Psoas muscle (tissue), 8 donors: ENCODE measurements at places on chromosomes 7 and 10. TPM values are rescaled to one million over a fixed set of nuclear protein-coding genes. Genes with fewer than 3 reads are reported as not detected.

The SFTPD gene
- total RNA-seq = 0.21 TPM

The CCDC3 gene
- 3.1 TPM for total RNA-seq

The VAX1 gene
- not detected for total RNA-seq

The PRF1 gene
- 1.7 TPM for total RNA-seq

The SPACDR gene
- total RNA-seq = not detected

The RTKN2 gene
- 0.09 TPM for total RNA-seq

The ZNF679 gene
- not detected for total RNA-seq

The FOXI2 gene
- not detected for total RNA-seq

The NRAP gene
- total RNA-seq = 2,239 TPM

The CRPPA gene
- 2.2 TPM for total RNA-seq

The CEP55 gene
- 0.29 TPM for total RNA-seq

The PROSER2 gene
- total RNA-seq = 1.2 TPM

- no peak for DNase-seq
Measured at GRCh38 chr7:141071855-141072547, 1.9 kb upstream of the TMEM178B start.

DNA sequence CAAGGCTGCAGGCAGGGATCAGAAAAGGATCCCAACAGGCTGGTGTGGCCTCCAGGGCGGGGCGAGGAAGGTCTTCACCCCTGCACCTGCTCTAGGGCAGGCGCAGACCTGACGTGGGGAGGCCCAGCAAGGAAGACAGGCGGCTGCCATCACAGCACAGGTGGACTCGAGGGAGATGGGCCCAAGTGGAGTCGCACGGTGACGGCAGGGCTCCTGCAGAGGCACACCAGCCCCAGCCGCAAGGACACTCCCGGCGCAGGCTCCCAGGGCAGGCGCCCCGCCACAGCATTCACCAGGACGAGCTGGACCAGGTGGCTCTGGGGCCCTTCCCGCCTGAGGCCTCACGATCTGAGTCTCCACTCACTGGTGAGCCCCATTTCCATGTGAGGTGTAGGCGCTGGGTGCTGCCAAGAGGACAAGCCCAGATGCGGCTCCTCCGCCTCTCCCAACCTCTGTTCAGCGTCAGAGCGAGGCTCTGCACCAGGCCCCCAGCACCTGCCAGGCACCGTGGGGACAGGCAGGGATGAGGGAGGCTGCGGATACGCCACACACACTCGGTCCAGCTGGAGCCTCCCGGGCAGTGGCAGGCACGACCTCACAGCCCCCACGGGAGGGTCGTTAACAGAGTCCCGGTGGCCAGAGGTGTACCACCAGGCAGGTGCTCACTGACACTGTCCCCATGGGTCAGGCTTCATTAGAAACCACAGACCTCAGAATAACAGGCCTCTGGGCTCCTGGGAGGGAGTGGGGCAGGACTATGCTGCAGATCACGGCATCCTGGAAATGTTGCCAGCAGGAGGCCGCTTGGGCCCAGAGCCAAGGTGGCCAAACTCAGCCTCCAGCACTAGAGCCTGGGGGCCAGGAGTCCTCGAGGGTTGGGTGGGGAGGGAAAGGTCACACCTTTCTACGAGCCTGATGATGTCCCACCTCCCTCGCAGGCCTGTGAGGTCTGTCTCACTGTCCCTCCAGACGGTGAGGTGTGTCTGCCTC, 111.6 kb downstream of the MAD1L1 start:
- DNase-seq = no peak

- no peak for DNase-seq
Measured at GRCh38 chr7:96996111-96996957, 9.0 kb upstream of the DLX6 start.

GRCh38 chr7:29924006-29924405, 65.6 kb downstream of the SCRN1 start:
- DNase-seq = no peak

- DNase-seq = no peak
Measured at GRCh38 chr7:3029138-3029537, 14.5 kb downstream of the CARD11 start.

DNA sequence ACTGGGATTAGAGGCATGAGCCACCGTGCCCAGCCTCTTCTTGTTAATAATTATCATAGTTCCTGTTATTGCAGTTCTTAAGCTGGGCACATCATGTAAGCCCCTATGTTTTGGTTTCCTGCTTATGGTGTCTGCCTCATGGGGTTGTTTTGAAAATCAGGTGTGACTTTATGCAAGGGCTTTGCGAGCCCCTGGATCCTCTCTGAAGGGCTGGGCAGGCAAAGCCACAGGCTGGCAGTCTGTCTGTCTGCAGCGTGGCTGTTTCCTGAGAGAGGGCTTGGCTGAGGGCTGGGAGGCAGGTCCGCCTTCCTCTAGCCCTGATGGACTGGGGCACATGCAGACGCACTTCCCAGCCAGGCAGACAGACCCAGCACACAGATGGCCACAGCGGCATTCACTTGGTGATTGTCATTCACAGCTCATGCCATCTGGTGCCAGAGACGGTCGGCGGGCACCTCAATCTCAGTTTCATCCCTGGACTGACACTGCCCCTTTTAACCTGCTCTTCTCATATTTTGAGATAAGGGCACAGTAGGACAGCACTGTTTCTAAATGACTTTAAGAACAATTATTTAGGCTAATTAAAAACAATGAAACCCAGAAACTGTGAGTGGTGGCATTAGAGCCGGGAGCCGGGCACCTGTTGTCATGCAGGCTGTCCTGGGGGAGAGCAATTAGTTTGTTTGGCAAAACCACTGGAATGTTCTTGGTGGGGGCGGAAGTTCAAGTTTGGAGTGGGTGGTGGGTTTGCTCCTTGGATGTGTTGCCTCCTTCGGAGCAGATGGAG, 35.5 kb downstream of the RBM20 start:
- peak; percentile 91 for DNase-seq

DNA sequence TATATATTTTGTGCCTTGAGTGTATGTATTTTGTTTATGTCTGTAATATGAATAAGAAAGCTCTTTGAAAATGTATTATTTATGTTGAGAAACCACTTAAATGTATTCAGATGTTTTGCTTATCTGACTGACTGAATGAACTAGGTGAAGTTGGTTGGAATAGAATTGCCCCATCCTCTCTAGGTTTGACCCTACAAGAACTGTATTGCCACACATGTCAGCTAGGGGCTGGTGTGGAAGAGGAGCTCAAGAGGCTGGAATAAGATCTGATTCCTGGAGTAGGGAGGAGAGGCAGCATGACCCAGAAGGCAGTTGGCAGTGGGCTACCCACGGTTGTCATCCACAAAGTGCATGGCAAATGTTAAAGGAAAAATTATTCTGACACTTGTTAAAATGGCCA, 9.1 kb downstream of the SSMEM1 start:
- DNase-seq = no peak

DNA sequence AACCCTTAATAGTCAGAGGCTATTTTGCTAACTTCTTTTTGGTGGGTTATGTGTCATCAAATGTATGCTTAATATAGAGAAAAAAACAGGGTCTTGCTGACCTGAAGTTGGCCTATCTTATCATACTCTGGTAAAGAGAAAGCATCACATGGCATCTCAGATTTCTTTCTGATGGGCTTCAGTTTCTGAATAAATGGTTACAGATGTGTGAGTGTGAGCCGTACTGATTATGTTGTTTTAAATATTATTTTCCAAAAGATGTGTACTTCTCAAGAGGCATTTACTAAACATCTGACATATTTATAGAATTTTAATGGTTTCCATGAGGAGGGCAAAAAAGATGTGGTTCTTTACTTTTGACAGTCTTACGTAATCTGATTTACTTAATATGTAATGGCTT, 28.4 kb downstream of the BBS9 start:
- no peak for DNase-seq

GRCh38 chr10:79266543-79267312, 80.5 kb upstream of the PPIF start:
- DNase-seq = peak; percentile 80

GRCh38 chr10:62726638-62727037, 77.9 kb upstream of the ADO start:
- DNase-seq = no peak

- DNase-seq = no peak
Measured at GRCh38 chr7:52168085-52168484, 851.5 kb upstream of the COBL start.

DNA sequence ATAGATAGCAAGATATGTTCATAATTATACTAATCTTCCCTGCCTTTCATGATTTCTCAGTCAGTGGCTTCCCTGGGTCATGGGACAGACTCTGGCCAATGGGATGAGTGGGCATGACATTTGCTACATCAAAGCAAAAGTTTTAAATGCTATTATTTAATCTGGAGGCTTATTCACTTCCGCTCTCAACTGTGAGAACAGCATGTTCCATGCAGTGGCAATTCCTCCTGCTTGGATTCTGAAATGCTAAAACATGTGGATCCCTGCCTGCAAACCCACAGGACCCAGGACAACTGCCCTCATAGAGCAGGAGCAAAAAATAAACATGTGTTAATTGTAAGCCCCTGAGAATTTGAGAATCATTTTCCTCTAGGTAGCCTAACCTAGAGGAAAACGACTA, 1412.4 kb upstream of the CELF2 start:
- DNase-seq = no peak

GRCh38 chr10:85612833-85613232, 753.8 kb downstream of the GRID1 start:
- DNase-seq = no peak

DNA sequence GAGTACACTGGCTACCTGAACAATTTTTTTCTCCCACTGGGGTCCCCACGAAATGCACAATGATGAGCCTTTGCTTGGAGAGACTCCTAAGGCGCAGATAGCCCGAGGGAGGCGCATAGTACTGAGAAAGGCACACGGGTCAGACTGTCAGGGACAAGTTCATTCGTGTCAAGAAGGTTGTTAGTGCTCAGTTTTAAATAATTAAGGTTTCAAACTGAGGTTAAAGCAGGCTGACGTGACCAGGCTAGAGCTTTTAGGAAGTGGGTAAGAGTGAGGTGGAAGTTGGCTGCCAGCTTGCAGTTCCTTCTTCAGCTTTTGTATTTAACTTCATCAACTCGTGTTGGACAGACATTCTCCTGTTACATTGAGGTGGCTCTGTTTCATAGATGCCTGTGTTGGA, 31.6 kb downstream of the RBM33 start:
- no peak for DNase-seq

DNA sequence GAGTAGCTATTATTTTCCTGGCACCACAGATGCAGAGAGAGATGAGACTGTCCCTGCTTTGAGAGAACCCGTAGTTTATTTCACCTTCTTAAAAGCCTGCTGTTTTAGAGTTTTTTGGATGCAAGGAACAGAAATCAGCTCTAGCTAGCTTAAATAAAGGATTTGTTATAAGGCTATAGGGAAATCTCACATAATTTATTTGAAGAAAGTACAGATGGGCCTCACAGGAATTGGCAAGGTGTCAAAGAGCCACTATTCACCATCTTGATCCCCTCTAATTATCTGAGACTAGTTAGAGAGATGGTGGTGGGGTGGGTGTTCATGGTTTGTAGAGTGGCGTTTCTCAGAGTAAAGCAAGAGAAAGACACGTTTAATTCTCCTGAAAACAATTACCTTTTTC, 7.3 kb downstream of the KMT2E start:
- no peak for DNase-seq

- peak; percentile 76 for DNase-seq
Measured at GRCh38 chr7:5679813-5680473, 101.5 kb downstream of the RNF216 start.

DNA sequence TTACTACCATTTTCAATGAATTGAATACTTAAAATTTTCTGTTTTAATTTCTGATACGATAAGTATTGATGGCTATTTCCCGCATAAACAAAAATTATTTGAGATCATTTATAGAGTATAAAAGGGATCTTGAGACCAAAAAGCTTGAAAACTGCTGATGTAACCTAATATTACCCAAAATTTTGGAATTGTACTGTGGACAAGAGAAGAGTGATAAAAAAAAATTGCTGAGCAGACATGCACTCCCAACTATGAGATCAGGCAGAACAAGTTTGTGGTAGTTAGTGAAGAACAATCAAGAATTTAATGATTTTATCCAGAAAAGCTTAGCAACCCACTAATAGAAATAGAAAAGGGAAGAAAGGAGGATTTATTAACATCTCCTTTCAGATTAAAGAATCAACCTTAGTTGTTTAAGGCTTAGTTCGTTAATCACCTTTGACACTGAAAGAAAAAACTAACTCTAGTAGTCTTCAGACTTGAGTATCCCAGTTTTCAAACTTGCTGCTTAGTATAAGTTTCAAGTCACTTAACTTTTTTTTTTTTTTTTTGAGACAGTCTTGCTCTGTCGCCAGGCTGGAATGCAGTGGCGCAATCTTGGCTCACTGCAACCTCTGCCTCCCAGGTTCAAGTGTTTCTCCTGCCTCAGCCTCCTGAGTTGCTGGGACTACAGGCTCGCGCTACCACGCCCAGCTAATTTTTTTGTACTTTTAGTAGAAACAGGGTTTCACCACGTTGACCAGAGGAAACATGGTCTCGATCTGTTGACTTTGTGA, 50.6 kb upstream of the ZC3HAV1 start:
- DNase-seq = no peak

DNA sequence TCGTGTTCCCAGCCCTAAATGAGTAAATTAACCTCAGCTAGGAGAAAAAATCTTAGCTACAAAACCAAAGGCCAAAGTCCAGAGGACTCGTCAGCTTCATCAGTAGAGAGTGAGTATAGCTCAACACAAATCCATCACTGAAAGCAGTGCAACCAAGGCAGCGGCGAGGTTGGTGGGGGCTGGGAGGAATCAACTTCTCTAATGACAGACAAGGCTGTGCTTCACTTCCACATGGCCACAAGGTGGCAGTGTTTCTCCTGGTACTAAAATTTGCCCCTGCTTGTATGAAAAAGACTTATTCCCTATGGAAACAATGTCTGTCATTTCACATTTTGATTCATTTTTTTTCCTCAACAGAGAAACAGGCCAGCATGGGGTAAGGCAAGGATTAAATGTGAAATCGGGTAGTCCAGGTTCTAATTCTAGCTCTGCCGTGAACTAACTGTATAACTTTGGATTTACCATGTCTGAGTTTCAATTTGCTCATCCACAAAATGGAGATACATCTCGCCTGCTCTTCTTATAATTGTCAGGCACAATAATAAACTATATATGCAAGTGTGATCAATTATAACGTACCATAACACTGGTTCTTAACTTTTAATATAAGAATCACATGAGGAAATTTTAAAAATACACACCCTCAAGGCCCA, 39.3 kb downstream of the FAS start:
- peak; percentile 64 for DNase-seq

- DNase-seq = no peak
Measured at GRCh38 chr7:55211726-55212125, 153.4 kb upstream of the LANCL2 start.

DNA sequence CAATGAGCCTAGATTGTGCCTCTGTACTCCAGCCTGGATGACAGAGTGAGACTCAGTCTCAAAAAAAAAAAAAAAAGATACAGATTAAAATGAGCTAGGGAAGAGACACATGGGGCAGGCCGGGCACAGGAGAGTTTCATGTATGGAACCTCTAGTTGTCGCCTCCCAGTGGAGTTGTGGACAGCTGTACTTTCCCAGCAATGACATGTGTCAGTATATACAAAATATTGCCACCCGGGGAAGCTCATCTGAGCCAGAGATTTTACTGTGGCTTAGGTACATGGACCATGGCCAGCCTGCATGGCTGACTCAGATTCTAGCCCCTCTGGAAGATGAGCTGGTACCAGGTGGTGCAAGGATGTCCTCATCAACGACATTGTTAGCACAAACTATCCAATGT, 87.4 kb downstream of the COL26A1 start:
- no peak for DNase-seq

- no peak for DNase-seq
Measured at GRCh38 chr7:105439174-105439893, 50.6 kb upstream of the SRPK2 start.
